ENCODE measurements at places on chromosomes 16 and 17. TPM values are rescaled to one million over a fixed set of nuclear protein-coding genes. Genes with fewer than 3 reads are reported as not detected.

Gene ABCC11
- total RNA-seq = not detected

Gene LRRC36
- total RNA-seq = not detected

GRCh38 chr16:48623304-48624016 lies 13.5 kb upstream of the N4BP1 start:
- no peaks in the 10 kb centered on the region for H3K27me3 ChIP-seq
- peak overlapping the region; percentile 85 for H3K4me3 ChIP-seq
- peak; percentile 72 for DNase-seq
- H3K4me1 ChIP-seq = peaks cover 7% of the 10 kb centered on the region

DNA sequence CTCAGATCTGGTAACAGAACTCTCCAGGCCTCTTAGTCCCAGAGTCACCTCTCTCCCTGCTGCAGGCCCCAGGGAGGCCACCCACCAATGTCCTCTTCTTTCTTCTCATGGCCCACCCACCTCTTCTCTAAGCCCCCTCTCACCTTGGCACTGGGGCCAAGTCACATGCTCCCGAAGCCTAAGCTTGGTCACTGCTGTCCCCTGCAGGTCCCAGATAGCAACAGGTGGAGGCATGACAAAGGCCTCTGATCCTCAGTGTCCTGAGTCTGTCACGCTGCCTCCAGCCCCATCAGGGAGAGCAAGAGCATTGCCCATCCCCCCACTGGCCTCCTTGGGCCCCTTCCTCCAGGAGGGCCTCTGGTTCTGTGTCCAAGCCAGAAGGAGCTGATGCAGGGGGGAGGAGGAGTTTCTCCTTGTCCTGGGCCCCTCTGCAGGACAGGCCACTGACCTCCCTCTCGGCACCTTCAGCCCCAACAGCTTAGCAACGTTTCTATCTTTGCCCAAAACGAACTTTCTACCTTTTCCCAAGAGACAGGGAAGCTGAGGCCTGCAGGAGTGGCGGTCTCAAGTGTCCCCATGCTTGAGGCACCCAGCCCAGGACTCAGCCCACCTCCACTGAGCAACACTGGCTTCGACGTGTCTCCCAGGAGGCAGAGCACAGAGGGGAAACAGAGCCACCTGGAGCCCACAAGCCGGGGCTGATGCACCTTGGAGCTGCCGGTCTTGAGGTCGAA lies 8.6 kb downstream of the P2RX1 start:
- H3K4me3 ChIP-seq = no peak overlapping the region
- peaks cover 9% of the 10 kb centered on the region for H3K4me1 ChIP-seq
- H3K36me3 ChIP-seq = no peaks in the 10 kb centered on the region
- H3K27me3 ChIP-seq = no peaks in the 10 kb centered on the region

- H3K27me3 ChIP-seq = peaks cover 39% of the 10 kb centered on the region
- DNase-seq = no peak
- H3K27ac ChIP-seq = no peak overlapping the region
Measured at GRCh38 chr17:69577098-69577497, 162.6 kb downstream of the MAP2K6 start.

Gene GABARAP
- total RNA-seq = 247 TPM

GRCh38 chr16:56460101-56460500 lies 8.7 kb downstream of the OGFOD1 start:
- H3K4me3 ChIP-seq = no peak overlapping the region
- peaks cover 13% of the 10 kb centered on the region for H3K4me1 ChIP-seq
- no peaks in the 10 kb centered on the region for H3K27me3 ChIP-seq
- H3K27ac ChIP-seq = no peak overlapping the region

DNA sequence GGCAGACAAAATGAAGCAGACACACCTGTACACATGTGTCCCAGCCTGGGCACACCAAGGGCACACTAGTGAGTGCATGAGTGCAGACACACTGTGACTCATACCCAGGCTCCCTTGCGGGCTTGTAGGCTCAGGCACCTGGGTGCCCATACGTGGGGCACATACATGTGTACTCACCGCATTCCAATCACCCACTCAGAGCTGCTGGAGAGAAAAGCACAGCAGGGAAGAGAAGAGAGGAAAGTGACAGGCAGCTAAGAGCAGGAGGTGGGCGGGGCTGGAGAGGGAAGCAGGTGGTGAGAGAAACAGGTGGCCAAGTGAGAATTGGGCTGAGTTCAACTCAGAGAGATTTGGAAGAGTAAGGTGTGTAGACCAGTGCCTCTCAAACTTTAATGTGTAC lies 54.0 kb downstream of the TMEM132E start:
- H3K27me3 ChIP-seq = peaks cover 60% of the 10 kb centered on the region
- H3K4me3 ChIP-seq = no peak overlapping the region
- H3K36me3 ChIP-seq = peaks cover 3% of the 10 kb centered on the region
- H3K4me1 ChIP-seq = peaks cover 19% of the 10 kb centered on the region
- H3K27ac ChIP-seq = peak overlapping the region; percentile 67

Gene HEXD
- 33.4 TPM for total RNA-seq

GRCh38 chr17:76138234-76138895 lies 2.7 kb downstream of the FOXJ1 start:
- H3K27me3 ChIP-seq = peaks cover 6% of the 10 kb centered on the region
- H3K27ac ChIP-seq = no peak overlapping the region
- H3K36me3 ChIP-seq = peaks cover 2% of the 10 kb centered on the region

DNA sequence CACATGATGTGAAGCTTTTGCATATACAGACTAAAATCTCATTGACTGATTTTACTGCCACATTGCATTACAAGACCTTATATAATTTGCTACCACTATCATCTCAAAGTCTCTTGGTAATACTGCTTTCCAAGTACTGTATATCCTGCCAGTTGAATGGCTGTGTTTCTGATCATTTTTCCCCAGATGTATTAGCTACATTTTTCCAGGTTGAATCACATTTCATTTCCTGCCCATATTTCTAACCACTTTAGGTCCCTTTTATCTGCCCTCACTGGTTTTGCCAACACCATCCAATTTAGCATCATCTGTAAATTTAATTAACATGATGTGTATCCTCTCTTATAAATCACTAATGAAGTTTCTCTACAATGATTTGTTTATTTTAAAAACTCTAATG lies 365.7 kb upstream of the PMFBP1 start:
- no peaks in the 10 kb centered on the region for H3K36me3 ChIP-seq
- H3K4me1 ChIP-seq = no peaks in the 10 kb centered on the region
- H3K4me3 ChIP-seq = no peak overlapping the region

DNA sequence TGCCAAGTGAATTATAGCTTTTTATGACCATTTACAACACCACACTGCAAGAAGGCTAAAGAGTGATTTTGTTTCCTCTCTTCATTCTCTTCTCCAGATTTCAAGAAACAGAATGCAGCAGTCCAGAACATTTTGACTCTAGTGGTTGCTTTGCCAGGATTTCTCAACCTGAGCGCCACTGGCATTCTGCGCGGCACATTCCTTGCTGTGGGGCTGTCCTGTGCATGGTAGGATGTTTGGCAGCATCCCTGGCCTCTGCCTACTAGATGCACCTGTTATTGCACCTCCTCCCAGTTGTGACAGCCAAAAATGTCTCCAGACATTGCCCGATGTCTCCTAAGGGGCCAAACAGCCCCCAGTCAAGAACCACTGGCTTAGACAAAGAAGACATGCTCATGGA lies 25.7 kb upstream of the SLC39A11 start:
- DNase-seq = no peak
- no peaks in the 10 kb centered on the region for H3K36me3 ChIP-seq
- peaks cover 7% of the 10 kb centered on the region for H3K4me1 ChIP-seq
- no peak overlapping the region for H3K27ac ChIP-seq
- no peak overlapping the region for H3K4me3 ChIP-seq

Gene ADAM11
- total RNA-seq = 0.40 TPM

Data from T-helper 17 cell (primary cell).